ENCODE measurements at places on chromosomes 16 and 17.

- no peak for DNase-seq
Measured at GRCh38 chr17:70172449-70172848, 3.1 kb downstream of the KCNJ2 start.

DNA sequence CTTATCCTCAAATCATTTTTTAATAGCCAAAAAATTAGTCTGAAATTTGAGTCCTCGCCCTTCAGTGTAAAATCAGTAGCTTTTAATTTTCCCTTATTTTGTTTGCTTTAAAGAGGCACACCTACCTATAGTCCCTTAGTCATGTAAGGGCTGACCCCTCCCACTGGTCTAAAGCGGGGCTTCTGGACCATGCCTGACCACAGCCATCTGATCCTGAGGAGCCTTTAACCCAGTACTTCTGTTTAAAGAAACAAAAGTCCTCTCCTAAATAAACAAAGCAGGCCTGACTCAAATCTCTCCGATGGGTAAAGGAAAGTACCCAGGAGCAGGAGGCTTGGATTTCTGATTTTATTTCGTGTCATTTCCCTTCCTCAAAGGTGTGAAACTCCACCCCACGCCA lies 92.0 kb upstream of the CCL2 start:
- no peak for DNase-seq

DNA sequence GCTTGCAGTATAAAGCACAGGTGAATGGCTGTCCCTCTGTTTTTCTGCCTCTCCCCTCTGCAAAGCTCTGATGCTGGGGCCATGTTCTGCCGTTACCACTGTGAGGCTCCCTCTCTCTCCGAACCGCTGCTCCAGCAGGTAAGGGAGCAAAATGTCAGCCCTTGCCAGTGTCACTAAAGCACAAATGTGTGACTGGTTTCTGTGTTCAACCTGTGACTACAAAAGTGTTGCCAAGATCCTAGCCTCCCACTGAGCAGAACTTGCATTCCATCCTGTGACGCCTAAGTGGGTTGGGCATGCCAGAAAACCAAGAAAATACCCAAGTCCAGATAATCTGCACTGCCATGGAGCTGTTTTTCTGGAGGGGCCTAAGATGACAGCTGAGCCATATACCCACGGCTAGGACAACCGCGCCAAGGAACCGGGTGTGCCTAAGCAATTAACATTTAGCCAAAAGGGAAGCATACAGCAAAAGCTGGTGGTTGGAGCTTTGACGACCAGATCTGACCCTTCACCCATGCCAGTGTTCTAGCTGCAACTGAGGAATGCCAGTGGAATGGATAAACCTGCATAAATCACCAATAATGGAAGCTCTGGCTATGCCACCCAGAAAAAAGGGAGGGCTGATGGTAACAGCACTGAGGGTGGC lies 35.0 kb downstream of the PSME3IP1 start:
- no peak for DNase-seq

GRCh38 chr16:2819939-2820835 lies 3.1 kb downstream of the PRSS21 start:
- no peak for DNase-seq

DNA sequence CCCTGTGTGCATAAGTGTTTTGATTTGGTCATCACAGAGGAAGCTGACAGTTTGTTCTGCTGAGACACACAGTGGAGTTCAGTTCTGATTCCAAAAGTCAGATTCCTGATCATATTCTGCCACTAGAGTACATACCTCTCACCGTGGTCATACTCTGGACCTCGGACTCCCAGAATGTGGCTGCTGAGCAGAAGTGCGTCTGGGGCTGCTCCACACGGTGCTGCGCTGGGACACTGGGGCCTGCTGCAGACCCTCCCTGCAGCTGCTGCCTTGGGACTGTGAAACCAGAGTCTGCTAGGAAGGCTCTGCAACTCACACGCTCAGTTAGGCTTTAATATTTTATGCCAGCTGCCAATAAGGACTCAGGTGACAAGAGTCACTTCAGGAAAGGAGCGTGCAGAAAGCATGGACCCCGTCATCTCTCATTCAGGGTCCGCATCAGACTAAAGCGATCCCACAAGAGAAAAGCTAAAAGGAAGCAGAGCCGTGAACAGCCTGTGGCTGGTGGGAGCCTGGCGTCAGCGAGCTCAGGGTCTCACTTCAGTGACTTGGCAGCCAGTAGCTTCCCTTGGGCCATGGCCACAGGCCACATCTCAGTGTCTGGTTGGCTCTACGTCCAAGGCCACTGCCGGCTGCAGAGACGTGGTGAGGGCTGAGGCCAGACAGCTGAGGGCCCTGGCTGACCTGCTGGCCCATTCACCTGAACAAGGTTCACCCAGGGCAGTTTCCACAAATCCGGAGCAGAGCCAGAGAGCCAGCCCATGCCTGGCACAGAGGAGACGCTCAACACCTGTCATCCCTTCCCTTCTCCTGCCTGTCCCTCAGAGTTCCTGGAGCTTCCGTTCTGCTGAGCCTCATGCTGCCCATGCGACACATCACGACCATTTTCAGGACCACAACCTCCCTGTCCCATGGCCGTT lies 24.7 kb upstream of the KIFC3 start:
- DNase-seq, result no peak

- DNase-seq, result no peak
Measured at GRCh38 chr17:42474276-42474675, 15.6 kb downstream of the ATP6V0A1 start.

GRCh38 chr16:31127182-31127581 lies 8.3 kb downstream of the PRSS8 start:
- no peak for DNase-seq

GRCh38 chr17:57735707-57736106 lies 9.4 kb downstream of the CCDC182 start:
- DNase-seq, result no peak

GRCh38 chr17:55444471-55445441 lies 23.1 kb upstream of the MMD start:
- no peak for DNase-seq

- peak; percentile 17 for DNase-seq
Measured at GRCh38 chr17:59754552-59754951, 47.1 kb downstream of the VMP1 start.

- DNase-seq, result no peak
Measured at GRCh38 chr16:63373744-63374143, 1337.5 kb upstream of the CDH8 start.

DNA sequence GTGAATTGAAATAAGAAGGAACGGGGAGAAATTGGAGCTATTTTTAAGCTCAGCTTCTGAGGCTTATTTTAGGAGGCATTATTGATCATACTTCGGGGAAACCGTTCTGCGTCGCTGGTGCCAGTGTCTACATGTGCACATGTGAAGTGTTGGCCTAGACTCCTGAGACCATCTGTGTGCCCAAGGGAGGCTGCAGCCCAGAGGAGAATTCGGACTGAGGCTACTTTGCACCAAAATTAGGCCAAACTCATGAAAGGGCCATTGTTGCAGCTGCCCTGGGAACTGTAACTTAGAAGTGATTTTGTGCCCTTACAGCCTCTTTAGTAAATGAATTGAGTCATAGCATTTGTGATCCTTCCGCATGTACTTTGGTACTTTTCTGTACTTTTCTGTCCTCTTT lies 102.0 kb upstream of the NOL11 start:
- DNase-seq, result no peak

- no peak for DNase-seq
Measured at GRCh38 chr16:5001986-5002385, 31.7 kb downstream of the NAGPA start.

- no peak for DNase-seq
Measured at GRCh38 chr17:48595278-48595999, 1.9 kb upstream of the HOXB5 start.

GRCh38 chr16:69741951-69742904 lies 12.5 kb downstream of the NOB1 start:
- DNase-seq, result no peak

DNA sequence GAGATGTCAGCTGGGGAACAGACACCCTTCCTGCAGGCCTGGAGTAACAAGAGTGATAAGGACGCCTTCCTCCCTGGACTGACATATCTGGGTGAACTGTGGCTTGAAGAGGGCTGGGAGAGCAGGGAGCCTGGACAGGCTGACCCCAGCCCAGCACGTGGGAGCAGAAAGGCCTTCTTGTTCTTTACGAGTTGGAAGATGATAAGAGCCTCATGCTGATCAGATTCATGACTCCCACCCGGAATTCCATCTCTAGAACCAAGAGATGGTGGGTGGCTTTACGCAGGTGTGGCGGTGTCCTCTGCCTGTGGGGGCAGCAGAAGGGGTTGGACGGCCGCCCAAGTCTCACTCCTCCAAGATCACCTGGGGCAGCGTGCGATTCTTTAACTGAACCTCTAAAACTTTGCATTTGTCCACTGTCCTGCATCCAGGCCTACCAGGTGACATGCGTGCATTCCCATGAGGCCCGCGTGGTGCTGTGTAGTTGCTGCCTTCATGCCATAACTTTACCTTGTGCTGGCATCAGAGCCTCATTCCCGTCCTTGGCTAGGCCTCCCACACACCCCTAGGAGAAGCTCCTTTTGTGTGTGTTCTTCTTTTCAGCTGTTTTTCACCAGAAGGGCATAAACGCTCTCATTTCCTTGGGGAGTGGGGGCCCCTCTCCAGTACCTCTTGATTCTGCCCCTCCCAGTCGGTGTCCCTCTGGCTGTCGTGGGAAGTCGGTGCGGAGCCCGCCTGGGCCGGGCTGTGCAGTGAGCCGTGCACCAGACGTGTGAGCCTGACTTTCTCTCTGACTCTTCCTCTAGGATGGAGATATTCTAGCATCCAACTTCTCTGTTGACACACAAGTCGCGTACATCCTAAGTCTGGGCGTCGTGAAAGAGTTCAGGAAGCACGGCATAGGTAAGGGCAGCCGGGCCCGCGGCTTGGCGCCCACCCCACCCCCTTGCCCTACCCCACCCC lies 13.3 kb downstream of the C16orf90 start:
- DNase-seq, result no peak

GRCh38 chr16:69438465-69438864 lies 14.0 kb downstream of the CYB5B start:
- no peak for DNase-seq

GRCh38 chr17:39225959-39226683 lies 376 bp upstream of the STAC2 start:
- DNase-seq, result peak; percentile 37

- DNase-seq, result no peak
Measured at GRCh38 chr16:81276323-81276722, 37.8 kb downstream of the BCO1 start.

- no peak for DNase-seq
Measured at GRCh38 chr16:66741169-66741900, 10.1 kb downstream of the DYNC1LI2 start.

DNA sequence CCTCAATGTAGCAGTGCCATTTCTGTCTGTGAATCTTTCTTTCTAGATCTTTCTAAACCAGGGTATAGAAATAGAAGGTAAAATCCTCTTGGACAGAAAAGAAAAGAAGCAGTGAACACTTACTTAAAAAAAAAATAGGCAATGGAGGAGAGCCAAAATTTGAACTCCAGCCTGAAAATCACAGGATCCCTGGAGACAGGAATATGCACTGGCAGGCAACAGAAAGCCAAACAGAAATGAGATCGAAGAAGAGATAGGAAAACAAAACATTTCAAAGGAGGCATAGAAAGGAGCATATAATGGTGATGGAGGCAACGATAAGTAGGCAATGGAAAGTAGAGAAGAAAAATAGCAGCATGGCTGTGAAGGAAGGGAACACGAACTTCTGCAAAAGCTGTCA lies 253.7 kb upstream of the HSBP1 start:
- DNase-seq, result no peak

- DNase-seq, result no peak
Measured at GRCh38 chr16:49439676-49440075, 66.1 kb downstream of the C16orf78 start.

Measured in activated CD8-positive, alpha-beta memory T cell treated with anti-CD3 and anti-CD28 coated beads for 4 hours (primary cell).